T-helper 17 cell (primary cell): ENCODE measurements at places on chromosomes 16 and 17.
A peak's percentile ranks its signal among the peaks of the same experiment; 100 is the strongest.

GRCh38 chr17:8120520-8121406, 2.4 kb upstream of the ALOXE3 start:
- DNase-seq: no peak

GRCh38 chr17:68468334-68468733, 11.0 kb upstream of the WIPI1 start:
- DNase-seq: no peak

DNA sequence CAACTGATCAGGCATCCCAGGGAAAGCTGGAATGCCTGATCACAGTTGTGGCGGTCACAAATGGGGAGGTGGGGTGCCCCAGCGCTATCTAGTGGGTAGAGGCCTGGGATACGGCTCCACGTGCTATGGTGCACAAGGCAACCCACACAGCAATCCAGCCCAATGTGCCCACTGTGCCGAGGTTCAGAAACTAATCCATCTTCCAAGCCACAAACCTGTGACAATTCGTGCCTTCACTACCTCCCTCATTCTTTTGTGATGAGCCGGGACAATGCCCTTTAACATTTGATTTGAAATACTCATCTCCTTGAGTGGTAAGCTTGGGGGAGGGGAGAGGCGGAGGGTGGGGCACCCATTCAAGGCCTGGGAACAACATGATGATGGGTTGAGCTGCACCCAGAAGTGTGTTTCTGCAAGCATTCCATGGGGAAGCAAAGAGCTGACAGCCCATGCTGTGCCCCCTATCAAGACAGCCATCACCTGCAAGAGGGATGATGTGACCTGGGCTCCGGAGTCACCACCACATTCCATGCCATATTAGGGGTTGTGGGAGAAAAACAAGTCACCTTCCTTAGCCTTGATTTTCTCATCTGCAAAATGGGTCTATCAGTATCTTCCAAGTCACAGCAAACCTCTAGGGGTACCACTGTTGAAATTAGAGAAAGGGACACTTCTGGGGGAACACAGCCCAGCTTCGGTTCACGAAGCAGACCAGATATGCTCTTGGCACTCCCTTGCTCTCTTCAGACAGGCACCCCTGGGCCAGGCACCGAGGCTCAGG, 3.7 kb downstream of the ELOB start:
- DNase-seq: no peak

GRCh38 chr16:64089697-64090096, 1032.2 kb downstream of the CDH11 start:
- no peak for DNase-seq

DNA sequence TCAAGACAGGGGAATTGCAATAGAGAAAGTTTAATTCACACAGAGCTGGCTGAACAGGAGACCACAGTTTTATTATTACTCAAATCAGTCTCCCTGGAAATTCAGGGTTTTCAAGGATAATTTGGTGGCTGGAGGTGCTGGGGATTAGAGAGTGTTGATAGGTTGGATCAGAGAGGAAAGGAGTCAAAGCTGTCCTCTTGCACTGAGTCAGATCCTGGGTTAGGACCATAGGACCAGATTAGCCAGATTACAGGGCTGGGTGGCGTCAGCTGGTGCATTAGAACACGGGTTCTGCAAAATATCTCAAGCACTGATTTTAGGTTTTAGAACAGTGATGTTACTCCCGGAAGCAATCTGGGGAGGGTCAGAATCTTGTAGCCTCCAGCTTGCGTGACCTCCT, 1.8 kb upstream of the NSMCE1 start:
- DNase-seq: no peak

- DNase-seq: no peak
Observed at GRCh38 chr17:30263552-30264333, 28.0 kb downstream of the BLMH start.

DNA sequence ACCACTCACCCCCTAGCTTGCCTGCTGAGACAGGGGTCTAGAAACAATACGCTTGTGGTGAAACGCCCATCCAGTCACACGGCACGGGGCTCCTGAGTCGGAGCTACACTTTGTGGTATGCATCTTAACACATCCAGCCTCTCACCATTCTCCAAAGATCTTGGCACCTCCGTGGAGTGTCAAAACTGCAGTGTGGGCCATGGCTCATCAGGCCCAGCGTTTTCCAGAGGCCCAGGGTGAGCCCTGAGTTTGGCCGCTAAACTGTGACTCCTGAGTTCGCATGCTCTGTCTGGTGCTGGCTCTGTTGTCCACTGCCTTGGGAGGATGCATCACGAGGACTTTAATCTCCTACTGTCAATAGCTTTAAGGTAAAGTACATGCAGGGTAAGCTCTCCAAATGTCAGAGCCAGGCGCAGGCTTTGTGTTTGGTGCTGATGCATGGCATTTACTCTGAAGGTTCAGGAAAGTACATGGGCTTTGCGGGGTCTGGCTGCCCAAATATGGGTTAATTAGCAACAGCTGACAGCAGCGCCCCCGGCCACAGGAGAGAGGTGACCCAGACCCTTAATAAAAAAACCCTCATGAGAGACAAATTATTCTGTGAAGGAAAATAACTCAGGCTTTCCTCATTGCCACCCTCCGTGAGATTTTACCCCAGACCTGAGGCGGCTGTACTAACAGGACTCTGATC, 118.4 kb downstream of the CCDC182 start:
- DNase-seq: no peak

DNA sequence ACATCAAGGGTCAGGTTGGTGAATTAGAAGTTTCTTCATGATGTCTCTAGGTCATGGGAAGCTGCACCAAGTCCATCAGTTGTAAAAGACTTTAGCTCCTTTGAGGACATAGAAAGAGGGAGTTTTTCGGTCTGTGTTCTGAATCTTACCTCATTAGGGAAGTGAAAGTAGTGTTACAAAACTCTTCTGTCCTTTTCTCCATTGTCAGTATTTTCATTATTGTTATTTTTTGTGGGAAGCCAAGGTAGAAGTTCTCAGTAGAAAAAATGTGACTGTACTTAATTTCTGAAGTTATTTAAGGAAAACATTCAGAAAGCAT, 24.2 kb downstream of the MAP3K3 start:
- no peak for DNase-seq

GRCh38 chr16:81432937-81433557, 11.6 kb upstream of the CMIP start:
- DNase-seq: no peak

DNA sequence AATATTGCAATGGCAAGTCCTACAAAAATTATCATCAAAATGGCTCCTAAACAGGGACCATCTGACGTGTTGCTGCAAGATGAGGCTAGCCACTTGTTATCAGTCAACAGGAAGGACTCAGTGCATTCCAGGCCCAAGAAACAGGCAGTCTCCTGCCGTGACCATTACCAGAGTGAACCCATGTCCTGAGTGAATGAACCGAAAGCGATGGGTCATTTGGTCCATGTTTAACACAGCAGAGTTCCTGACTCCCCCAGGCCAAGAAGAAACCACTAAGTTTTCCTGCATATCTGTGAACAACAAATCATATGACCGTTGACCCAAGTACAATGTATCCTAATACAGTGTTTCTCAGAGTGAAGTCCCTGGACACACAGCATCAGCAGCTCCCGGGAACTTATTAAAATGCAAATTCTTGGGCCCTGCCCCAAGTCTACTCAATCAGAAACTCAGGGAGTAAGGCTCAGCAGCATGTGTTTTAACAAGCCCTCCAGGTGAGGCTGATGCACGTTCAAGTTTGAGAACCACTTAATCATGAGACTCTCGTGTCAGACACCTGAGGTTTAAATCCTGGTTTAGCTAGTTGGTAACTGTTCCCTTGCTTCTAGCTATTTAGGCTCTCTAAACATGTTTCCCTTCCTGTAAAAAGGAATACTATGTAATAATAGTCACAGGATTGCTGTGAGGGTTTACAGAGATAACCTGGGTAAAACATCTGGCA, 429.4 kb upstream of the MAF start:
- no peak for DNase-seq

- DNase-seq: no peak
Observed at GRCh38 chr16:80680046-80680445, 124.4 kb downstream of the CDYL2 start.

DNA sequence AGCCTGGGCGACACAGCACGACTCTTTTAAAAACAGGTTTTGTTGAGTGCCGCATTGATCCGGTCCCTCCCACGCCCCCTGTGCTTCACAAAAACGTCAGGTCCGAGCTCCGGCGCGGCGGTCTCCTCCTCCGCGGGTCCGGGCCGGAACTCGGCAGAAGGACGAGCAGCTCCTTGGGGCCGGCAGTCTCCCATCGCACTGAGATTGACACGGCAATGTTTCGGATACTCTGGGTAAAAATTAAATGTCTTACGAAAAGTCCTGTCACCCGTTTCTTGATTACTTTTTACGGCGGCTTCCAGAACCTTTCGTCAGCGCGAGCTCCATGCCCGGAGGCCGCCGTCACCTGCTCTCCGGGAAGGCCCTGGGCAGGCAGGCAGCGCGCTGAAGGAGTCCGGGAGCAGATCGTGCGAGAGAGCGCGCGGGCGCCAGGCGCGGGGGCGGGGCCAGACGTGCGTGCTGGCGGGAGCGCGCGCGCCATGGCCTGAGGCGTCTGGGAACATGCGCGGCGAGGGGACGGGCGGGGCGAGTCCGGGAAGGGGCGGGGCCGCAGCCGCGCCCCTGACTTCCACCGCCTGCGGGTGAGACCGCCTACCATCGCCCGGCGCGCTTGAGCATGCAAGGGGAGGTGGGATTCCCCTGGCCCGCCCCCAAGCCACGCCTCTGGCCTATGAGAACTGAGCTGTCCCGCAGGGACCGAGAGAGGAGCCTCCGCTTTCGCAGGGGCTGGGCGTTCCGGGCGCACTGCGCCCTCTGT, 11.7 kb upstream of the SRL start:
- DNase-seq: peak; percentile 99

GRCh38 chr16:78252757-78253156, 153.3 kb downstream of the WWOX start:
- DNase-seq: no peak

DNA sequence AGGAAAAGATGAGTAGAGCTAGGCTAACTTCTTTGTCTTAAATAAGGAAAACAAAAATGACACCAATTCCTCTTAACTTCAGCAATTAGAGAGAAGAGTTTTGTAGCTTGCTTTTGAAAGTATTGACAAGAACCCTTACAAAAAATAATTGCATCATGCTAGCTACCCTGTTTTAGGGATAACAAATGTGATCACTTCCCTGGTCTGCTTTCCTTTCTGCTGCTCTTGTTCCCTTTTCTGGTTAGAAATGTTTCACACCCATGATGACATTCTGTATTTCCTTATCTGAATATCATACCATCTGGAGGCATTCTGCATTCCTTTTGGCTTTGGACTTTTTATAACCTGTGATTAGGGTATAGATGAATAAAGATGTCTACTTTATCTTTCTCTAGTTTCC, 9.9 kb upstream of the SMIM36 start:
- DNase-seq: no peak

- DNase-seq: peak; percentile 56
Observed at GRCh38 chr16:3129137-3130131, 5.4 kb upstream of the ZNF213 start.

- no peak for DNase-seq
Observed at GRCh38 chr17:44235583-44235936, 16.1 kb upstream of the UBTF start.

DNA sequence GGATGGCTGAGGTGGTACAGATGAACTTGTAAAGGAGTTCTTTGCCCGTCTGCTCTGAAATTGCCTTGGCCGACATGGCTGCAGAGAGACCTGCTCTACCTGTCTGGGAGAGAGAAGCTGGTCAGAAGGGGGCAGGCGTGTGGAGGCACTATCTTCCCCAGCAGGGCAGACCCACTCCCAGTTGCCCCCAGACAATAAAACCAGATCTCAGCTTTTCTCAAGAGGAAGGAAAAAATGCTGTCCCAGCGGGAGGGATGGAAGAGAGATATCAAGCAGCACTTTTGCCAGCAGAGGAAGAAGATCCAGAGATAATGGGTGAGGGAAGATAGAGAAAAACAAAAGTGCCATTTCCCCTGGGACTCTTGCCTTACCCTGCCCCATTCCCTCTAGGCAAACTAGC, 5.0 kb downstream of the ACLY start:
- DNase-seq: no peak

GRCh38 chr16:73390491-73390890, 342.6 kb upstream of the ZFHX3 start:
- DNase-seq: no peak

GRCh38 chr16:2466667-2467527, 4.2 kb upstream of the NTN3 start:
- no peak for DNase-seq

GRCh38 chr17:54770836-54771235, 129.8 kb upstream of the TOM1L1 start:
- DNase-seq: no peak

DNA sequence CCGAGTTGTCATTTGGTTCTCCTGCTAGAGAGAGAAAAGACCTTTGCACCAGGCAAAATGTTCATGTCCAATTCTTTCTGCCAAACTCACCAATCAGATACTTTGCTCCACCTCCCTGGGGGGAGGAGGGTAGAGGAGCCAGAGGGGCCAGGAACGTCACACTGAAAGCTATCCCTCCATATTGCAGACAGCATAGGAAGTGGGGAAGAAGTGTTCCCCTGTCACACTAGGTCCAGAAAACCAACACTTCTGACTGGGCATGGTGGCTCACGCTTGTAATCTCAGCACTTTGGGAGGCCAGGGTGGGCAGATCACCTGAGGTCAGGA, 9.5 kb downstream of the HSD17B2 start:
- DNase-seq: no peak

DNA sequence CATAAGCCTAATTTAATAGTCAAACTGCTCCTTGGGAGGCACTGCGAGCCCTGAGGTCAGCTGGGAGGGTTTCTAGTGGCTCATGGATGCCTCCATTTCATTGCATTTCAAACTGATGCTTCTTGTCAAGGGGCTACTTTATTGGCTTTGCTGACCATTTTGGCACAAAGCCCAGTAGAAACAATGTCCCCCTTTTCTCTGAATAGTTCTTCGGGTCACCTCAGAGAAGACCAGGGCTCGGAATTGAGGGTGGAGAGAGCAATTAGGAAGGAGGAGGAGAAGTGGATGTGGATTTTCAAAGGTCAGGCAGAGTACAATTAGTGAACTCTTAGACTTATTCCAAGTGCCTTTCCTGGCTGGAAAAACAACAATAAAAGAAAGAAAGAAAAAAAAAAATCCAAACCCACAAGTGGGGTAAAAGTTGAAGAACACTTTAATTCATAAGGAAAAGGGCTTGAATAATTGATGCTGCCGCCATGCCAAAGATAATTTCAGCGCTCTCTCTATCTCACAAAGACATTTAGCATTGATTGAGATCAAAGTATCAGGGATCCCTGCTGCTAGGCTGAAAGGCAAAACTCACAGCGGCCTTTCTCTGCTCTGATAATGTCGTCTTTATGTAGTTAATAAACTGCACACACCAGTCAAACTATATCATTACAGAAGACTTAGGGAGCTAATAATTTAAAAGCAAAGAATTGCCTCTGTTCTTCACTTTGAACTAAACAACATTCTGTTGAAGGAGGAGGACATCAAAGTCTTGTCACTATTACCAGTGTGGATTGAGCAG, 122.7 kb downstream of the RGS9 start:
- DNase-seq: no peak

GRCh38 chr16:54488729-54489128, 202.1 kb upstream of the IRX3 start:
- no peak for DNase-seq

- DNase-seq: no peak
Observed at GRCh38 chr17:55710410-55710809, 12.3 kb downstream of the TMEM100 start.
